ENCODE measurements at places on chromosomes 6 and 20.

DNA sequence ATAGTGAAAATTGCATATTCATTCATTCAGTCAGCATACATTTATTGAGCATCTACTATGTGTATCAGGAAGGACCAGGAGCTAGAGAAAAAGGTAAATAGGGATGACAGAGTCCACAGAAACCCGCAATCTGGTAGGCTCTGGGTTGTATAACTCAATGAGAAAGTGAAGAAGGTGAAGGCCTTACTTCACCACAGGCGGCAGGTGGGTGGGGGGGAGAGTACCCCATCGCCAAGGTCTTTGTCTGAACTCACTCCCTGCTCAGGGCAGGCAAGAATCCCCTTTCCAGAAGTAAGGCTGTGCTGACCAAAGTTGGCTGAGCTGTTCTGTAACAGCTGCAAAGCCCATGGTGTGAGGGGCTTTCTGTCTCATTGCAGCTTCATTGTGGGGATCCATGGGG, 81.3 kb downstream of the CDH26 start:
- DNase-seq, result no peak

DNA sequence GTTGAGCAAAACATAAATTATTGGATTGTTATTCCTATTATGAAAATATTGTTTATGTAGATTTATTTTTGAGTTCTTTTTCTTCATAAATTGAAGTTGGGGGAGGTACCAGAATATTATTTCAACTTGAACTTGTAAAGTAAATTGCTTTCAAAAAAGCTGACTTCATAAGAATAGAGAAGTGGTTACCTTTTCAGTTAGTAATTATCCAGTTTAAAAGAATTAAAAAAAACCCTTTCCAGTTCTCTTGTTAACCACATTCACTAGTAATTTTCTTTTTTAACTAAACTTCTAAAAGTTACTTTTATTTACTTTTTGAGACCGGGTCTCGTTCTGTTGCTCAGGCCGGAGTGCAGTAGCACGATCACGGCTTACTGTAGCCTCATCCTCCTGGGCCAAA, 124.3 kb downstream of the CDKAL1 start:
- DNase-seq, result no peak

GRCh38 chr6:83097204-83097603, 29.7 kb downstream of the DOP1A start:
- DNase-seq, result no peak

DNA sequence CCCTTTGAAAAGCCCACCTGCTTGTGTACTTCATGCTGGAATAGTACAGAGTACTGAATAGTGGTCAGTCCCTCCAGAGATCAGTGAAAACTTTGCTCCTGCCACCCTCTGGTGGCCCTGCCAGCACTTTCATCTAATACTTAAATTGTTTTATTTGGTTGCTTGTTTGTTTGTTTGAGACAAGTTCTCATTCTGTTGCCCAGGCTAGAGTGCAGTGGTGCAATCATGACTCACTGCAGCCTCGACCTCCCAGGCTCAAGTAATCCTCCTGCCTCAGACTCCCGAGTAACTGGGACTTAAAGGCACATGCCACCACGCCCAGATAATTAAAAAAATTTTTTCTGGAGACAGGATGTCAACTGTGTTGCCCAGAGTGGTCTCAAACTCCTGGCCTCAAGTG, 9.1 kb downstream of the FAM83D start:
- DNase-seq, result no peak

DNA sequence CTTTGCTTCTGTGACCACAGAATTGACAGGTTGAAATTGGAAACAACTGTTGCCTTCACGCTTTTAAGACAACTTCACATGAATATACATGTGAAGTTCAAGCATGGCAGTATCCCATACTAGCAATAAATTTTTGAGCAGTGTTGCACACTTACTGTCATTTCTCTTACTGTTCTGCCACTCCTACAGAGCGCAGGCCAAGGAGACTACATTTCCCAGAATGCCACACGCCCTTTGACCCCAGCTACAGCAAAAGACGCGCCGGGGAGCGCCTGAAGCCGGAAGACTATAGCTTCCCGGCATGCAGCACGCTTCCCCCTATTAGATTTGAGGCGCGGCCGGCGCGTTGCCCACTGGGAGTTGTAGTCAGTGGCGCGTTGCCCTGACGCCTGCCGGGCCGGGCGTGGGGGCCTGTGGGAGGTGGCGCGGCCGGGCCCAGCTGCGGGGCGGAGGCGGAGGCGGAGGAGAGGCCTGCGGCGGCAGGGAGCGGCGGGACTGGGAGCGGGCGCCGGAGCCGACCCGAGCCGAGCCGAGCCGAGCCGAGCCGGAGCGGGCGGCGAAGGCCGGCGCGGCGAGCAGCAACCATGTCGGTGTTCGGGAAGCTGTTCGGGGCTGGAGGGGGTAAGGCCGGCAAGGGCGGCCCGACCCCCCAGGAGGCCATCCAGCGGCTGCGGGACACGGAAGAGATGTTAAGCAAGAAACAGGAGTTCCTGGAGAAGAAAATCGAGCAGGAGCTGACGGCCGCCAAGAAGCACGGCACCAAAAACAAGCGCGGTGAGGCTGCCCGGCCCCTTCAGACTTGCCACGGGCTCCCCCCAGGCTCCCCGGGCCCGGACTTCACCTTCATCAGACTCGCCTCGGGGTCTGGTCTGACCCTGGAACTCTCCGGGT, at the start of gene CHMP4B:
Gene CHMP4B, plus strand, starts transcription at position 464 of the 891 bp plus-strand sequence. Its CDS starts 121 bp downstream, at position 585.
- DNase-seq, result peak; percentile 96

DNA sequence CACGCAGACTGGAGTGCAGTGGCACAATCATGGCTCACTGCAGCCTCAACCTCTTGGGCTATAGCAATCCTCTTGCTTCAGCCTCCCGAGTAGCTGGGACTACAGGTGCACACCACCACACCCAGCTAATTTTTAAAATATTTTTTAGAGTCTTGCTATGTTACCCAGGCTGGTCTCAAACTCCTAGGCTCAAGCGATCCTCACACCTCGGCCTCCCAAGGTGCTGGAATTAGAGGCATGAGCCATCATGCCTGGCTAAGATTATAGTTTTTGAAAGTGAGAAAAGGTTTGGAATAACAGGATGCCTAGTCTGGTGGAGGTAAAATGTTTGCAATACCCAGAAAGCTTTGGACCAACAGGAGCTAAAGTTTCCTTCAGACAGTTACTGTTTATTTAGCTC, 23.4 kb downstream of the GCM1 start:
- no peak for DNase-seq

DNA sequence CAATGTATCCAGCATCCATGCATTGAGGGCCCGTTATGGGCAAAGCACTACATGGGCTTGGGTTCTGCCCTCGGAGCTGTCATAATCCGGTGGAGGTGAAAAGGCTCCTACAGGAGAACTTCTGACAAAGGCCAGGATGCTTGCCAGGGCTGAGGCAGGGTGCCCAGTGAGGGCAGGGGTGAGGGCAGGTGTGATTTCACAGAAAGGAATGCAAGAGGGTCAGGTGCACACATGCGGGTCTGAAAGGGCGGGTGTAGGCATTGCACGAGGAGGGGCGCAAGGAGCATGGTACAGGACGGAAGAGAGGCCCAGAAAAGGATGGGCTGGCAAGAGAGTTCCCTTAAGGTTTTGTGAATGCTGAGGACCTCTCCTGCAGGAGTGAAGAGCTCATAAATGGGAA, 348.0 kb downstream of the BTBD3 start:
- DNase-seq, result no peak

- no peak for DNase-seq
Observed at GRCh38 chr6:131469130-131469529, 103.9 kb upstream of the ARG1 start.

DNA sequence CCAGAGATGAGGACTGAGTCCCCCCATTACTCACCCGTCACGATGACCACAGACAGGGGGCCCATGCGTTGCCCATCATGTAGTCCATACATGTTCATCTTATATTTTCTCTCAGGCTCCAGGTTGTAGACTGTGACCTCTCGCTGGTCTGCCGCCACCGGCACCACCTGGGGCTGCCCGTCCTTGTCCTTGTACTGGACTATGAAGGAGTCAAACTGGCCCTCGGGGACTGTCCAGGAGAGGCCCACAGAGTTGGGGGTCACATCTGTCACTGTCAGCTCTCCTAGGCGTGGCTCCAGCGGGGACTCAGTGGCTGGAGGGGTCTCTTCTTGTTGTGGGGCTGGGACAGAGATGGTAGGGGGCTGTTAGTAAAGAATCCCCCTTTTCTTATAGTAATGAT, 35.4 kb downstream of the CYP21A2 start:
- DNase-seq, result no peak

- DNase-seq, result no peak
Observed at GRCh38 chr6:42692137-42692911, 30.1 kb downstream of the PRPH2 start.

DNA sequence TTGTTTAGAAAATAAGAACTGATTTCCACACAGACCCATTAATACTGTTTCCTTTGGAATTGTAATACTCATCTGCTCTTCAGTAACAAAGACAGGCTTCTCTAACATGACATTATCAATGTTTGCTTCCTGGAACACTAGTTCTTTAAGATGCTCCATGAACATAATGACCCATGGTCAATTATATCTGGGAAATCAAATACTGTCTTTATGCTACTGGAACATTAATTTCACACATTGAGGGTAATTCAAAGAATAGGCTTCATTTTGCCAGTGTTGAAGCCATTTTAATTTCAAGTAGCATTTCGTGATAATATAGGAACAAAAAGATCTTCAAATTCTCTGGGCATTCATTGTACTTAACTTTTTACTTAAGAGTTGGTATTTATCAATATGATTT, 80.9 kb downstream of the OPN5 start:
- no peak for DNase-seq

- no peak for DNase-seq
Observed at GRCh38 chr6:28580475-28580874, 54.8 kb downstream of the GPX5 start.

GRCh38 chr6:4902363-4902762, 101.5 kb downstream of the RPP40 start:
- no peak for DNase-seq

GRCh38 chr6:56671651-56672461, 29.2 kb upstream of the DST start:
- no peak for DNase-seq

DNA sequence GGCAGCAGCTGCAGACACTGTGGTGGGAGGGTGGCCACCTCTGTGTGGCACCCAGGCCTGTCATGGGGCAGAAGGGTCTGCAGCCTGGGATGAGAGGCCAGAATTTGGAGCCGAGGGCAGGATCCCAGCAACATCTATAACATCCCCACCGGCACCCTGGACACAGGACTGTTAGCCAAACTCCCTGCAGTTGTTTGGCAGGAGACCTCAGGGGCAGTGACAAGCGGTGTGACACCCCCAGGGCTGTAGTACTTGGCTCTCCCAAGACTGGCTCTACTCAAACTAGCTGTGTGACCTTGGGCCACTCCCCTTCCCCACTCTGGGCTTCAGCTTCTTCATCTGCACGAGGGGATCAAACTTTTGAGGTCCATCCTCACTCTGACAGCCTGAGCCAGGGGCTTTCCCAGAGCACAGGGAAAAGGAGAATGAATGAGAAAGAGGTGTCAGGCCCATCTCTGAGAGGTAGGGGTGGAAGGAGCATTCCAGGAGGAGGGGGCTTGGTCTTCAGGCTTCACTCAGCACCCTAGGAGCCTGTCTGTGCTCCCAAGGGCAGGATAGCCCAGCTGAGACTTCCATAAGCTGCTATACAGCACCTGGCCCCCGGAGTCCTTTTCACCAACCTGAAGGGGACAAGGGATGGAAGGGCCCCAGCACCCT, 64.0 kb downstream of the MDGA1 start:
- DNase-seq, result no peak

DNA sequence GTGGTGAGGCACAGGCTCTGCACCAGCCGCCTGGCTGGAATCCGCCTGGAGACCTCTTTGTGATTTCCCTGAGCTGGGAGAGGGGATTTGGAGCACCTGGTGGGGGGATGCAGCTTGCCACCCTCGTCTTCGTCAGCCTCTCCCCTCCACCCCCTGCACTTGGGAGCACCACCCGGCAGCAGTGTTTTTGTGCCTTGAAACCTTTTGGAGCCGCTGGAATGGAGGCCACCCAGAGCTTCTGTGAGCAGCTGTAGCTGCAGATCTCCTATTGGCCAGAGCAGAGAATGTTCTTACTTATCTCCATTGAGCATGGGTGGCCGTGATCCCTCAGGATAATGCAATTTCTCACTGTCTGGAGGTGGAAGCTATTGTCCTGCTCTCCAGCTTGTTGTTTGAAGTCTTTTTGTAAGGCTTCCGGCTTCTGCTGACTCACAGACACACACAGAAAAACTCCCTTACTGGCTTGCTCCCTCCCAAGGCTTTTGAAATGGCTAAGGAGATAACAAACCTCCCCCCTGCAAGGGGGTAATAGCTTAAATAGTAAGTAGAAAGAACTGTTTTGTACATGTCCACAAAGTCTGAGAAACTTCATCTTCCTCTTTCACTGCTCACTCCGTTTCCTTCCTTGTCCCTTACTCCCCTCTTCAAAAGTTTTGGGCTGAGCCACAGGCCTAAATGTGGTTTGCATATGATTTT, 271.2 kb downstream of the PRL start:
- DNase-seq, result no peak

GRCh38 chr20:63025534-63026331, 19.0 kb upstream of the BHLHE23 start:
- DNase-seq, result no peak

DNA sequence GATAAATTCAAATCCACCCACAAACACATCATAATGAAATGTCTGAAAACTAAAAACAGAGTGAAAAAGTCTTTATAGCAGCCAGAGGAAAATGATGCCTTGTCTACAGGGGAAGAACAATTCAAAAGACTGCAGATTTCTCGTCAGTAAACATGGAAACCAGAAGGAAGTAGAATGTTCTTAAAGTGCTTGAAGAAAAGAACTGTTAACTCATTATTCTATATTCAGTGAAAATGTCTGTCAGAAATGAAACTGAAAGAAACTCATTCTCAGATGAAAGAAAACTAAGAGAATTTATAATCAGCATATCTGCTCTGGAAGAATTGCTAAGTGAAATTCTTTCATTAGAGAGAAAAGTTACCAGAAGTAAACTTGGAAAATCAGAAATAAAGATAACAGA, 416.1 kb downstream of the TBC1D32 start:
- no peak for DNase-seq

- DNase-seq, result no peak
Observed at GRCh38 chr20:57620274-57620990, at the start of gene ZBP1. TSS of gene ZBP1 (minus strand) at chr20:57620426. CDS start at chr20:57620295, 131 bp downstream.

DNA sequence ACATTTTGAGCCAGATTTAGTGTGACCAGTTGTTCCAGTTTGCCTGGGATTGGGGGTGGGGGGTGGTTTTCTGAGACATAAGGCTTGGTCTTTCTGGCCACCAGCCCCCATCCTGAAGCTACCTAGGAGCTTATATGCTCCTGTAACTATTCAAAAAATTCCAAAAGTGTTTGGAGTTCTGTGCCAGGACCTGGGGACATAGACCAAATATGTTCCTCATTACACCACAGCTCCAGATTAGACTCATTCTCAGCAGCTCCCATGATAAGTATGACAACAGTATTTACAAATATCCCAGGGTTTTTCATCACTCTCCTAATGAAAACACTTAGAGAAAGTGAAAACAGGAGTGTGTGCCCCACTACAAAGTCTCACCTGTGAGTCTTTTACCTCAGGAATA, 37.8 kb upstream of the RNF144B start:
- no peak for DNase-seq

GRCh38 chr20:46809706-46810360, 84.8 kb upstream of the EYA2 start:
- no peak for DNase-seq

Measured in activated CD8-positive, alpha-beta memory T cell treated with anti-CD3 and anti-CD28 coated beads for 1 hour (primary cell).